Right atrium auricular region (tissue), 2 donors: ENCODE measurements at places on chromosomes 12 and 14. TPM values are rescaled to one million over a fixed set of nuclear protein-coding genes. Genes with fewer than 3 reads are reported as not detected.

Gene MYO1A
- total RNA-seq: 0.08 TPM

Gene STYK1
- total RNA-seq: 0.12 TPM

Gene RHEBL1
- not detected for total RNA-seq

Gene KICS2
- total RNA-seq: 3.4 TPM

Gene PLCZ1
- not detected for total RNA-seq

Gene KRT6C
- not detected for total RNA-seq

Gene ANAPC5
- 54.6 TPM for total RNA-seq

Gene SERPINA3
- 330 TPM for total RNA-seq

Gene ANKRD33
- not detected for total RNA-seq

DNA sequence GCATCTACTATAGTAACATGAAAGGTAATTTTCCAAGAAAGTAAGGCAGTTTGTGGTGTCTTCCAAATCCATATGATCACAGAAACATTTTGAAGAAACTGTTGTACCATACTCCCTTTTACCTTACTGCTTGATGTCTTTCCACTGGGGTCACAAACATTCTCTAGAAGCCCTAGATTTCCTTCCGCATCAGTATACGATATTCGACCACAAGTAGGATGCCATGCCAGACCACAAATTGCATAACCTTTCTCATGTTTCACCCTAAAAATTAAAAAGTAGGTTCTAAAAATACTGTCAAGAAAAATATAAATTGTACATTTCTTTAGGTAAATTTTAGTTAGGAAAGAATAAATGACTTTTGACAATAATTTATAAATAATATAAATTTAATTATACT is 26.5 kb downstream of the WDHD1 start:
- H3K4me1 ChIP-seq: no peaks in the 10 kb centered on the region
- no peak for DNase-seq
- H3K27ac ChIP-seq: no peak overlapping the region
- H3K27me3 ChIP-seq: no peaks in the 10 kb centered on the region
- H3K4me3 ChIP-seq: no peak overlapping the region

DNA sequence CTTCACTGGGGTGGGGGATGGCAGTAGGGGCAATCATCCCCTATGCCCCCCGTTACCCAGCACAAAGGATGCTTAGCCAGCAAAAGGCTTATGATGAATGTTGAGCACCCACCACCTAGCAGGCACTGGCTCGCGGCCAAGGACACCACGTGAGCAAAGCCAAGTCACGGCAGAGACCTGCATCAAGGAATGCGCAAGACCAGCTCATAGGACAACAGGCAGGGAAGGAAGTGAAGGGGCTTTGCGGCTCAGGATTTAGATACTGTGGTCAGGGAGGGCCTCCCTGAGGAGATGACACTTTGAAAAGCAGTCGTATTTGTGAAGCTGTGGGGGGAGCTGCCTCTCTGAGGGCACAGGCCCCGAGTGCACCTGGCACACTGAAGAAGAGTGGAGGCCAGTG is 32.8 kb downstream of the SH2B3 start:
- H3K4me3 ChIP-seq: no peak overlapping the region
- peaks cover 10% of the 10 kb centered on the region for H3K36me3 ChIP-seq
- DNase-seq: no peak
- H3K4me1 ChIP-seq: peaks cover 96% of the 10 kb centered on the region
- peak overlapping the region; percentile 86 for H3K27ac ChIP-seq

- no peaks in the 10 kb centered on the region for H3K27me3 ChIP-seq
- no peaks in the 10 kb centered on the region for H3K36me3 ChIP-seq
- H3K27ac ChIP-seq: no peak overlapping the region
- H3K4me1 ChIP-seq: no peaks in the 10 kb centered on the region
These were observed 79.3 kb upstream of the C12orf71 start for GRCh38 chr12:27161458-27162228.

DNA sequence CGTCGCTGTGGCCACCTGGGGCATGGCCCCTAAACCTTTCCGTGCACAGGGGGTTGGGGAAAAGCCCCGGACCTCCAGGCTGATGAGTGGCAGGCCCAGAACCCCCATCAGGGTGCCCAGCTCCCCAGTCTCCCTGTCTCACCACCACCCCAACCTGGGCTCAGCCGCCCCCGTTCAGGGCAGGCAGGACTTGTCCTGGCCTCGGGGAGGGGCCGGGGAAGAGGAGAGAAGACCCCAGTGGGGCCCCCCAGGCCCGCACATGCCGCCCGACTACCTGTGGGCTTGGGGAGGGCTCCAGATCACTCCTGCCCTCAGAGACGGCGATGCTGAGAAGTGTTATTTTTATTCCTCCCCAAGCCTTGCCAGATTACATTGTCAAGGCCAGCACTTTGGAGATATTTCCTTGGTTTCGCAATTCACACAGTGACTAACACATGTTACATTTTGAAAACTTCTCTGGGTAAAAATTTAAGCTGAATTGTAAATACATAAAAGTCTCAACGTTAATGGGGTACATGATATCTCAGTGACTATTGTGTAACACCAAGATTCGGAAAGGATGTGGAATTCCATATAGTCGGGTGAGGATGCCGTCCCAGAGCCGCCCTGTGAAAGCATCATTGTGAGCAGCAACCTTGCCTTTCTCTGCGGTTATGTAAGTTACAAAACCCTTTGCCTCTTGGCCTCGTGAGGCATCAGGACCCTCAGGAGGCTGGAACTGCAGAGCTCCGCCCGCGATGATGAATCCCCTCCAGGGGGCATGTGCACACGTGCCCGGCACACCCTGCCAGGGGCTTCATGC is 85.6 kb upstream of the DIO3 start:
- DNase-seq: no peak
- H3K4me3 ChIP-seq: no peak overlapping the region
- no peaks in the 10 kb centered on the region for H3K27me3 ChIP-seq
- no peaks in the 10 kb centered on the region for H3K4me1 ChIP-seq
- H3K36me3 ChIP-seq: no peaks in the 10 kb centered on the region

DNA sequence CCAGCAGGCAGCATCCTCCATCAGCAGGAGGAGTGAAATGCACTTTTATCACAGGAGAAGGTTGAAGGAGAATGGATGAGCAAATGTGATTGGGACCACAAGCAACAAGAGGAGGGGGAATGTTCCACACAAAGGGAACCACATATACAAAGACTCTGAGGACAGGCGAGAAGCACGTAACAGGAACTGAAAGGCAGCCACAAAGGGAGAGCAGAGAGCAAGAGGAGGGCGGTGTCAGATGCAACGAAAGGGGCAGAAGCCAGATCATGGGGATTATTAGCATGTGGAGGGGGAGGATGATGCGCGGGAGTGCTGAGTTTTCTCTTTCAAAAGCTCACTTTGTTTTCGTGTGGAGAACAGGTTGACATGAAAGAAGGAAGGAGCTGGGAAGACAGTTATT is 241.1 kb downstream of the SPTSSA start:
- H3K4me3 ChIP-seq: no peak overlapping the region
- H3K36me3 ChIP-seq: no peaks in the 10 kb centered on the region
- H3K27ac ChIP-seq: no peak overlapping the region

DNA sequence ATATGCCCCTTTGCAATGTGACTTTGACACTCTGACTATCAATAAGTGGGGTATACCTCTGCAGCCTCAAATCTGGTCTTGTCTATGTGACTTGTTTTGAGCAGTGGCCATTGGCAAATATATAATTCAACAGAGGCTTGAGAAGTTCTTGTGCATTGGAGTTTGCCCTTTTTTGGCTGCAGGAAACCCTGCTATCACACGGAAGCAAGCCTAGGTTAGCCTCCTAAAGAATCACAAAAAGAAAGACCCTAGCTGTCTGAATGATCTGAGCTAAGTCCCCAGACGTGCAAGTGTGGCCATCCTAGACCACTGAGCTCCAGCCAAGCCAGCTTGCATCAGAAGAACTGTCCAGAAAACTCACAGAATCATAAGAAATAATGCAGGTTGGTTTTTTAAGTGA is 31.8 kb upstream of the PARP11 start:
- no peak overlapping the region for H3K27ac ChIP-seq
- no peaks in the 10 kb centered on the region for H3K27me3 ChIP-seq
- H3K4me3 ChIP-seq: no peak overlapping the region
- H3K36me3 ChIP-seq: no peaks in the 10 kb centered on the region

DNA sequence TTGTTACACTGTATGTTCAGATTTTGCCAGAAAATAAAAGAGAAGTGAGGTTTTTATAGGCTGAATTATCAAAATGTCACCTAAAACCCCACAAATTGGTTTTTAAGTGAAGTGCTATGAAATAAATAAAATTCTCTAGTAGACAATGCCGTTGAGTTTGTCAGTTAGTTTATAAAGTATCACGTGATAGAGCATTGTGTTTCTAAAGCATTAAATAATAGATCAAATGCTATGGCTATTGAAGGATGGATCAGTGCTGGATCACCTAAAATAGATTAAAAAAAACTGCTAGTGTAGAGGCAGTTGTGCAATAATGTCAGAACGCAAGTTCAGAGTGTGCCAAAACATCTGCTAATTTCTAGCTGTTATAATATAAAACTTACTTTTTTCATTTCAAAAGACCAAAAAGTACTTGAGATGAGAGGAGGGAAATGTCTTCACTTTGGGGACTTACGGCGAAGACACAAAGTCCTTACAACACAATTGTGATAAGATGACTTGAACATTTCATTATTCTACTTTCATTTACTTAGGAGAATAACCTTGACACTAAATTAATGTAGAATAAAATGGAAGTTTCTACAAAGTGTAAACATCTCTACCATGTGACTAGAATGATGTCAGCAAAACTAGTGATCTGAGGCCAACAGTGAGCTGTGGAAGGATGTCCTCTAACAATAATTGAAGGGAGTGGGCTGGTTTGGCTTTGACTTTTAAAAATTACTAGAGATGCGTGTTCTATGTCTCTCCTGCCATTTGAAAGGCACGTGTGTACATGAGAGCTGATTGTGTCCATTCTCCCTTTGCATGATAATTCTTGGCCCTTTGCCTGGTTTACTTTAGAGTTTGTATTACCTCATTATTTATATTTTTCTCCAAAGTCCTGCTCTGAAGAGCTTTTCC is 154.4 kb upstream of the PDE3A start:
- H3K36me3 ChIP-seq: no peaks in the 10 kb centered on the region
- no peak overlapping the region for H3K4me3 ChIP-seq
- H3K27ac ChIP-seq: peak overlapping the region; percentile 88
- no peak for DNase-seq
- H3K4me1 ChIP-seq: peaks cover 32% of the 10 kb centered on the region

GRCh38 chr14:56297449-56297848 is 179.2 kb downstream of the PELI2 start:
- no peaks in the 10 kb centered on the region for H3K27me3 ChIP-seq
- H3K27ac ChIP-seq: no peak overlapping the region
- H3K4me1 ChIP-seq: no peaks in the 10 kb centered on the region
- H3K36me3 ChIP-seq: no peaks in the 10 kb centered on the region

- peak overlapping the region; percentile 91 for H3K27ac ChIP-seq
- no peaks in the 10 kb centered on the region for H3K27me3 ChIP-seq
- H3K4me1 ChIP-seq: no peaks in the 10 kb centered on the region
- peak overlapping the region; percentile 81 for H3K4me3 ChIP-seq
These were observed 1.5 kb downstream of the KDM2B start for GRCh38 chr12:121579190-121579791.
